ENCODE measurements at places on chromosomes 4 and X.
A peak's percentile ranks its signal among the peaks of the same experiment; 100 is the strongest.

GRCh38 chrX:112818114-112819007 lies 22.3 kb downstream of the AMOT start:
- no peaks in the 10 kb centered on the region for H3K27me3 ChIP-seq
- H3K4me3 ChIP-seq = no peak overlapping the region
- H3K27ac ChIP-seq = no peak overlapping the region
- H3K36me3 ChIP-seq = no peaks in the 10 kb centered on the region
- H3K4me1 ChIP-seq = peaks cover 9% of the 10 kb centered on the region

DNA sequence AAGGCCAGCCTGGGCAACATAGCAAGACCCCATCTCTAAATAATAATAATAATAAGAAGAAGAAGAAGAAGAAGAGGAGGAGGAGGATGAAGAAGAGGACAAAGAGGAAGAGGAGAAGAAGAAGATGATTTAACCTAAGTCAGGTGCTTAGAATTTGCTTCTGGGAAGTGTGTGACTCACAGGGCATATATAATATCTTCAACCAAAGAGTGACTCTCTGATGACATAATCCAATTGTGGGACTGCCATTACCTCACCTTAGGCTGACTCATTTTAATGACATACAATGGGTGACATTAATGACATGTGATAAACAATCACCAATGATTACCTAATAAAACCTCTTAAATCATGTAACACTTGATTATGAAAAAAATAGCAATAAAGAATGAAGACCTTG lies 32.7 kb upstream of the MBTPS2 start:
- no peak overlapping the region for H3K4me3 ChIP-seq
- H3K4me1 ChIP-seq = peaks cover 8% of the 10 kb centered on the region
- peaks cover 6% of the 10 kb centered on the region for H3K27me3 ChIP-seq
- DNase-seq = no peak

DNA sequence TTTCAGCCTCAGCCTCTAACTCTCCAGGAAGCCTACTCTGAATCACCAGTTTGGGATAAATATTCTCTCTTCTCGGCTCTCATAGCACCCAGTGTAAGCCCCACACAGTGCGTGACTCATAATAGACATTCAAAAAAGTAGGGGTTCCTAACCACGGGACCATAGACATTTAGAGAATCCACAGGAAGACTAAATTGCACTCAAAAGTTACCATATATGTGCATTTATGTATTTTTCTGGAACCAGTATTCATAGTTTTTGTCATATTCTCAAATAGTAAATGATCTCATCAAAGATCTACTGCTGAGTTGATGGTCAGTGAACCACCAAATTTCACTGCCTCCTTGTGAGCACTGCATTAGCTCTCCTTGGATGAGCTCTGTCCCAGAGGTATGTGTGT lies 625.7 kb downstream of the SMARCA1 start:
- H3K4me1 ChIP-seq = no peaks in the 10 kb centered on the region
- no peak for DNase-seq
- H3K4me3 ChIP-seq = no peak overlapping the region
- no peak overlapping the region for H3K27ac ChIP-seq

DNA sequence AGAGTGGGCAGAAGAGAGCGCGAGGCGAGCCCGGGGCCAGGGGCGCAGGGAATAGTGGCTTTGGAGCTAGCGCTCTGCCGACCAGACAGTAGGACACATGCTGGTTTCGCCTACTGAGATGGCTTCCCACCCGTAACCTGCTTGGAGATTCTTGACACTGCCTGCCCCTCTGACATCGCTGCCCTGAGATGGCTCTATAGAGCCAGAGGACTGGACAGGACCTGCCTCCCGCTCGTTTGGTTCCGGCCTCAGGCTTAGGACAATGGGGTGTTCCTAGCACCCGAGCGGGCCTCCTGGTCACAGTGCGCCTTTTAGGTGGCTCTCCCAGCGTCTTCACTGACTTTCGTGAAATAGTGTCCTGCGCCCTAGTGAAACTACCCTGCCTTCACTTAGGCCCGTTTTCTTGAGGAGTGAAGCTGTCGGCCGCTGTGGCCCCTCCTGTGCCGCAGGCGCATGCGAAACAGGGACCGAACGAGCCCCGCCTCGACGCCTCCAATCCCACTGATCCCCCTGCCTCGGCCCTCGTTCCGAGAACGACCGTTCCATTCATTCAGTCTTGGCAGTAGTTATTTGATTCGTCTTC lies 608 bp downstream of the TAF1 start:
- peak overlapping the region; percentile 96 for H3K4me3 ChIP-seq
- H3K36me3 ChIP-seq = peaks cover 2% of the 10 kb centered on the region
- H3K4me1 ChIP-seq = peaks cover 22% of the 10 kb centered on the region
- DNase-seq = no peak
- peak overlapping the region; percentile 99 for H3K27ac ChIP-seq
- no peaks in the 10 kb centered on the region for H3K27me3 ChIP-seq

- no peak overlapping the region for H3K27ac ChIP-seq
- no peaks in the 10 kb centered on the region for H3K36me3 ChIP-seq
- H3K27me3 ChIP-seq = peaks cover 32% of the 10 kb centered on the region
- H3K4me3 ChIP-seq = no peak overlapping the region
Measured at GRCh38 chr4:3676196-3676595, 90.0 kb upstream of the ADRA2C start.

DNA sequence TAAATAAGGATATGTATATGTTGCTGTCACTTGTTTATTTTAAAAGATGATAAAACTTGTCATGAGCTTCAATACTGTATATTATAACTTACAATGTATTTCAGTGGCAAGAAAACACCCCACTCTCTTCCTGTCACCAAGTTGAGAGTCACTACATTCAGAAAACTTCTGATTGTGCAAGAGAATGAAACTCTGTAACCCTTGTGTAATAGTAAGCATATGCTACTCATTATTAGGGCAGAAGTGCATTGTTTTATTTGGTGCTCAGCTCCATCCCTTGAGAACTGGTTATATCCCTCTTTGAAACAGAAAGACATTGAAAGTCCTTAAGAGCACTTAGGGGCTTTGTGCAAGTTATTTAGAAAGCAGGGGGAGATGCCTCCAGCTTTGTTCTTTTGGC lies 594.5 kb downstream of the ARAP2 start:
- no peak for DNase-seq
- H3K4me1 ChIP-seq = no peaks in the 10 kb centered on the region
- no peaks in the 10 kb centered on the region for H3K27me3 ChIP-seq
- no peak overlapping the region for H3K27ac ChIP-seq
- no peaks in the 10 kb centered on the region for H3K36me3 ChIP-seq

DNA sequence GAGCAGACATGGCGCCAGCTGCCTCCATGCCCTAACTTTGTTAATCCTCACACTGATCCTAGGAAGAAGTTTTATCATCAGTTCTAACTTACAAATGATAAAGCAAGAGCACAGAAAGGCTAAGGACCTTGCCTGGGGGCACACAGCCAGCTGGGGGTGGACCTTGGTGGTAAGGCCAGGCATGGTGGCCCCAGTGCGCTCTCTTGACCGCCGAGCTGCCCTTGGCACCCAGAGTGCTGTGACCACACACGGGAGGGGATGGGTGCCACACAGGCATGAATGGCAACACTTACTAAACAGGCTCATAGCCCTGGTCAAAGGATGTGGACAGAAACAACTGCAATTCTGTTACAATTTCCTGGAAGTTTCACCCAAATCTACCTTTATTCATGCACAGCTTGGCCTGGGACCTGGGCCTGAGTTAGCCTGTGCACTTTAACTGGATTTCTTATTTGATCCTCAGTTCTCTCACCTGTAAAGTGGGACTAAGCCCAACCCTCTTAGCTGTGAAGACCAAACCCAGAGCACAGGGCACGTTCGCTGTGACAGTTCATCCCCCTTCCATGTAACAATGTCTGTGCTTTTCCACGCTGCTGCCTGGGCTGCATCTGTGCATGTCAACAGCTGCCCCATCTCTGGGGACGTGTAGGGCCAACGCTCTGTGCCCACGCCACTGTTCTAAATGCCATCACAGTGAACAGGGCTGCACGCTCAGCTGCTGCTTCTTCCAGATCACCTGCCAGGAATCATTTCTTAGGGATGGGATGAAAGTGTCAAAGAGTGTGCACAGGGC lies 44.8 kb downstream of the ACOX3 start:
- peaks cover 33% of the 10 kb centered on the region for H3K4me1 ChIP-seq
- H3K4me3 ChIP-seq = no peak overlapping the region
- H3K27ac ChIP-seq = no peak overlapping the region

DNA sequence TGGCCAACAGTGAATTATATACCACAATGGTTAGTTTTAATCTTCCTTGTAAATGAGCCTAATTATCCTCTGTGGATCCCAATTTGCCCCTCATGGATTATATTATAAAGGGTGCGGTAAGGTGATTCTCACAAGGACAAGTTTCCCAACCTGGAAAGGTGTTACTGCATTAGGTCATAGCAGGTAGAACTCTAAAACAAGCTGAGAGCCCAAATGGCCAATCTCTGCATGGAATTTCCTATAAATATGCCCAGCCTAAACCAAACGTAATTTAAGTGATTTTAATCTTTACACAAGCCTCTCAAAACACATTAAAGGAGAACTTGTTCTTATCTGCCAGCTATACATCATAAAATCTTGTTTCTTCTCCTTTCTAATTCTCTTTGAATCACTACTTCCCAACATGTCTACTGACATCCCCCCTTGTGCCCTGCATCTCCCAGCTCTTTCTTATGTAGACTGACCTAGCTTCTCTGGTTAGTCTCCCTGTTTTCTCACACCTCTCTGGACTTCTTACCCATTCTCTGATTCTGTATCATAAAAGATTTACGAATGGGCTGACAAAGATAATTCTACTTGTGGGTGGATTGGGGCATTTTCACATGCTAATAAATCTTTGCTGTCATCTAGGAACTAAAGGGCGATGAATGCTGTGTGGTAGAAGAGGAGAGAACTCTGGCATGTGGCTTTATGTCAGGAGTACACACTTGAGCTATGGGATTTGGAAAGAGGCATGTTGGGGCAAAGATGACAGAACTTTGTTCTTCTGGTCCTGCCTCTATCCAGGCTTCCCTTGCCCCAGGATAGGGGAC lies 94.3 kb upstream of the PGRMC2 start:
- H3K27me3 ChIP-seq = no peaks in the 10 kb centered on the region
- DNase-seq = no peak
- H3K36me3 ChIP-seq = peaks cover 3% of the 10 kb centered on the region
- H3K4me3 ChIP-seq = no peak overlapping the region
- H3K4me1 ChIP-seq = peaks cover 42% of the 10 kb centered on the region

- H3K27ac ChIP-seq = no peak overlapping the region
- DNase-seq = no peak
- H3K4me1 ChIP-seq = no peaks in the 10 kb centered on the region
- peaks cover 4% of the 10 kb centered on the region for H3K27me3 ChIP-seq
Measured at GRCh38 chr4:156085100-156085499, 131.4 kb upstream of the CTSO start.

GRCh38 chr4:141246243-141246642 lies 25.5 kb downstream of the ZNF330 start:
- H3K4me3 ChIP-seq = peak overlapping the region; percentile 23
- H3K27me3 ChIP-seq = no peaks in the 10 kb centered on the region
- H3K27ac ChIP-seq = peak overlapping the region; percentile 82
- H3K36me3 ChIP-seq = no peaks in the 10 kb centered on the region

Measured in chondrocyte (in vitro differentiated cells).